ENCODE measurements at places on chromosomes 1 and 21.
A peak's percentile ranks its signal among the peaks of the same experiment; 100 is the strongest.

- no peak for DNase-seq
Observed at GRCh38 chr1:208031316-208031931, 120.5 kb upstream of the CD34 start.

GRCh38 chr21:22346576-22346975 is 1348.4 kb downstream of the NCAM2 start:
- no peak for DNase-seq

DNA sequence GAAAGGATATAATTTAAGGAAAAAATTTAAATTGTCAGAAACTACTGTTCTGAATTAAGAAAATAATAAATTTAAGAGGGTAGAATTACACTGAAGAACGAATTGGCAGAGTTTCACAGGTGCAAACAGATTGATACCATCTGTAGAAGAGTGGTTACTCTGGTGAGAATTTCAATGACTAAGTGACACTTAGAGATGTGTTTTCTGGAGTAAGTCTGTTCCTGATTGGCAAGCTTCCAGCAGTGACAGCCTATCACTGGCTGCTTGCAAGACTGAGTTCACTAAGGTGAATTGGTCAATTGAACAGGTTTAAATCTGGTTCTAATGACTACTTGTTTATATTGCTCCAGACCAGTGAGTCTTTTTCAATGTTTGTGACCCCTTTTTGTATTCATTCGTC is 838.2 kb upstream of the RGS18 start:
- no peak for DNase-seq

DNA sequence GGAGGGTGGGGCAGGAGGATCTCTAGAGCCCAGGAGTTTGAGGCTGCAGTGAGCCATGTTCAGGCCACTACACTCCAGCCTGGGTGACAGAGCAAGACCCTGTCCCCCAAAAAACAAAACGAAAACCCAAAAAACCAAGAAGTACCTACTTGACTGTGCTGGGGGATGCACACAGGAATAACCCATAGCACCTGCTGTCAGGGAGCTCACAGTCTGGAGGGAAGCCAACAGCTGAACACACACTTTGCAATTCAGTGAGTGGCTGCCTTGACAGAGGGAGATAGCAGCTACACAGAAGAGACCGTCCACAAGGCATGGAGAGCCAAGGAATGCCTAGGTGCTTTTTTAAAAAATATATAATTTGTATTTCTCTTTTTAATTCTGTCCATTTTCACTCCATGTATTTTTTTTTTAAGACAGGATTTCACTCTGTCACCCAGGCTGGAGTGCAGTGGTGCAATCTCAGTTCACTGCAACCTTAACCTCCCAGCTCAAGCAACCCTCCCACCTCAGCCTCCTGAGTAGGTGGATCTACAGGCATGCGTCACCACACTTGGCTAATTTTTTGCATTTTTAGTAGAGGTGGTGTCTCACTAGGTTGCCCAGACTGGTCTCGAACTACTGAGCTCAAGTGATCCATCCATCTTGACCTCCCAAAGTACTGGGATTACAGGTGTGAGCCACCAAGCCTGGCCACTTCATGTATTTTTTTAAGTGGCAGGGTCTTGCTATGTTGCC is 68.7 kb downstream of the NID1 start:
- DNase-seq, result no peak

- no peak for DNase-seq
Observed at GRCh38 chr1:101245246-101245927, 8.6 kb downstream of the S1PR1 start.

- no peak for DNase-seq
Observed at GRCh38 chr21:15293240-15293639, 228.4 kb upstream of the NRIP1 start.

GRCh38 chr1:111436726-111437125 is 9.2 kb upstream of the OVGP1 start:
- DNase-seq, result no peak

DNA sequence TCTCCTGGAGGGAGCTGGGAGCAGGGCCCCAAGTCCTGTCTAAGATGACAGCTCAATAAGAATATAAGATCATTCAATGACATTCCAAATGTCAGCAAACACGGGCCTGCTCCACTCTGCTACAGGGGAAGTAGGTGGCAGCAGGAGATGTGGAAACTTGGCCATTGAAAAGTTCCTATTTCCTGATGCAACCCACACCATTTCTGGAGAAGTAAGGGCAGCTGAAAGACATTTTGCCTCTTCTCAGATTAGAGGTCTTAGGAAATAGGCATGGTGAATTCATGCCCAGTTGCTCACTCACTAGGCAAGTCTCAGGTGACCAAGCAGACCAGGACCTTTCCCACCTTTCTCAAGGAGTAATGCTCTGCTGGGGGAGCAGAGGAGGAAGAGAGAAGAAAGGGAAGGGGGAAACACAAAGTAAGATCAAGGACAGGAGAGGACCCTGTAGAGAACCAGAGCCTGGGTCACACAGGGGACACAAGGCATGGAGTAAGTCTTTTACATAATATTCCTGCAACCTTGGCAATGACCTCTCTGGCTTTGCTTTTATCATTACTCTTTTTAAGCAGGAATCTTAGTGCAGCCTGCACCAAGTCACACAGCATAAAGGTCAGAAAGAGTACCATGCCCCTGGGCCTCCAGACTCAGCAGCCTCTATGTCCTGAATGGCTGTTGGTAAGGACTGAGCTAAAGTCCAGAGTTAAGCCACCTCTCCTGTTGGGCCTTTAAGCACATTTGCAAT is 68.9 kb downstream of the DMAP1 start:
- no peak for DNase-seq

DNA sequence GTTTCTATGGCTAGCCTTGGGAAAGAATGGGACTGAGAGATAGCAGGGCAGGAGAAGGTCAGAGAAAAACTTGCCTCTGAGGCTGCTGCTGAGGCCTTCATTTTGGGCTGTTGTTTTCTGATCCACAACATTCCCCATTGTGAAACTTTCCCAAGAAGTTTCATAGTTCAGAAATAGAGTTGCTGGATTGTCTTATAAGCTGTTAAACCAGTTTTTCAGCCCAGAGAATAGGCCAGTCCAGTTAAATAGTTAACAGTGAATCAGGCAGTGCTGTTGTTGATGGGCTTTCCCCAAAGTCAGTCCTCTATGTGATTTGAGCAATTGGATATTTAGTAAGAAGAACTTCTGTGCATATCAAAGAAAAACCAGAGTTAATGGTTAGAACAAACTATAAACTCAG is 77.0 kb downstream of the C21orf91 start:
- DNase-seq, result no peak

DNA sequence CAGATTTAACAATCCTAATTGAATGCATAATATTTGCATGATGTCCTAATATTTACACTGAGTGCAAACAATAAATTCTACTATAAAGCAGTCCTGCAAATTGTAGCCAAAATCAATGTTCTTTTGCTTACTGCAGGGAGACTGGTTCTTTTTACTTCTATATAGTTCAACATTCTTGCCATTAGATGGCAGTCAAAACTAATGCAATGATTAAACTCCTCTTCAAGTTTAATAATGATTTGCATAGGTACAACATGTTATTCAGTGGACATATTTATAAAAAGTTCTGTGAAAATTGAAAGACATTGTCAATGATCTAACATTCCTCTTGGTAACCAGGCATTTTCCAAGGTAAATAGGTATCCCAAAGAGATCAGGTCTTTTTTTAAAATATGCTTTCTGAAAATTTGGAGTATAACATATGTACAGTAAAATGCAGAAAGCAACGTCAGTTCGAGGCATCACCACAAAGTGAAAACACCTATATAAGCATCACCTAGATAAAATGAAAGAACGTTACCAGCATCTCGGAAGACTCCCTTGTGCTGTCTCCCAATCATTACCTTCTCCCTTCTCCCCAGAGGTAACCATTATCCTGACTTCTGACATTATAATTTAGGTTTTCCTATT is 9.8 kb upstream of the FNBP1L start:
- DNase-seq, result no peak

GRCh38 chr1:175127565-175127964 is 59.9 kb downstream of the TNN start:
- no peak for DNase-seq

DNA sequence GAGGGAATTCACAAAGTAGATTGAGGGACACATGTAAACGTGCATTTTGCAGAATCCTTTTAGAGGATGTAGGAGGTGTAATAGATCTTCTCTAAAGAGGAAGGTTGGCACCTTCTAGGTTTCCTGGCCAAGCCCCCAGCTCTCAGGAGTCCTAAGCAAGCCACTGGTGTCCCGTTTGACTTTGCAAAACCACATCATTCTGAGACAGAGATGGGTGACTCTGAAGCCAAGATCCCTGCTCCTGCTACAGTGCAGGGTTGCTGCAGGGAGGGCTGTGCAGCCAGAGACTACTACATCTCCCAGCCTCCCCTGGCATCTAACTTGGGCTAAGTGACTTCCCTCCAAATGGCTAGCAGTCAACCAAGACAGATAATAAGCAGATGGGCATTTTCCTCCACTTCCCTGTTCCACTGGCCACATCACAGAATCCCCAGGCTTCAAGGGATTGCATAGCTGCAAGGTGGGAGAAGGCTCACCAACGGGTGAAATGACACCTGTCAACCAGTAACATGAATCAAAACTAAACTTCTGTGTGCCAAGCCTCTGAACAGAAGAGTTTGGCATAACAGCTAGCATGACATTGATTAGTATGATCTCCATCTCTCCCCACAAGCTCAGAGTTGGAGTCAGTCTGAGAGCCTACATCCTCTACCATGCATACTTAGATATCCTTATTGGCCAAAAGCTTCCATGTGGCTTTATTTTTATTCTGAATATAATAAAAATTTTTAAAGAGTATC is 129.6 kb upstream of the COA6 start:
- no peak for DNase-seq

GRCh38 chr1:1137256-1138045 is 21.6 kb upstream of the C1orf159 start:
- DNase-seq, result peak; percentile 84

GRCh38 chr1:165152727-165153126 is 203.8 kb downstream of the LMX1A start:
- no peak for DNase-seq

Data from CD8-positive, alpha-beta T cell (primary cell).